Inflammatory macrophage treated with lipopolysaccharide for 1 hour (primary cell): ENCODE measurements at places on chromosomes 3 and 15.

DNA sequence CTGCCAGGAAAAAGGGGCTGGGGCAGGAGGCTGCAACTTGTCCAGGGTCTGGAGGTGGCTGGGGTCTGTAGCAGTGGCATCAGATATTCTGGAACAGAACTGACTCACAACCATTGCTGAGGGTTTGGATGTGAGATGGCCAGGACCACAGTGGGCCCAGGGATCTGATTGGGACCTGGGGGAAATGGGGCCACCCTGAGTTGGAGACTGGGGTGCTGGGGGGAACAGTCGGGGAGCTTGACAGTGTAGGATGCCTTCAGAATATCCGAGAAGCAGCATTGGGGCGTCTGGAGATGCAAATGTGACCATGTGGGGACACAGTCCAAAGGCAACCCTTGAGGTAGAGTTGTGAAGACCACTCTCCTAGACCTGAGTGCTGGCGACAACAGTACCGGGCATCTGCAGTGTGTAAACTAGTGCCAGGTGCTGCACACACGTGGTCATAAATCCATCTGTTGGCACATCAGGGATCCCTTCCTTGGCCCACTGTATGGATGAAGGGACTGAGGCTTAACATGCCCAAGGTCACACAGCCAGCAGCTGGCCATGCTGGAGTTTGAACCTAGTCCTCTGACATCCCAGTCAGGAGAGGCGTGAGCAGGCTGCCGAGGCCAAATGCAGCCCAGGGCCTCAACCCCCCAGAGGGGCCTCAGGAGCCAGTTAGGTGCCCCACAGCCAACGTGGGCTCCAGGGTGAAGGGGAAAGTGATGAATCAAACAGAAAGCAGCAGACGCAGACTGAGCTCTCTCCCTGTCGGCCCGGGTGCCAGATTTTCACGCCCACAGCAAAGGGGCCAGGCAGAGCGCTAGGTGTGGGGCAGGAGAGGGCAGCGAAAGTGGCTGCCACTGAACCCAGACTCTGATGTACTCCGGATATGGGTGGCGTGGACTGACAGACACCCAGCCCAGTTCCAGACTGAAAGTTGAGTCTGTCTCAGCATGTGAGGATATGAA is 18.8 kb downstream of the HEMK1 start:
- no peak for DNase-seq

GRCh38 chr3:40780291-40780924 is 255.6 kb downstream of the ZNF621 start:
- no peak for DNase-seq

DNA sequence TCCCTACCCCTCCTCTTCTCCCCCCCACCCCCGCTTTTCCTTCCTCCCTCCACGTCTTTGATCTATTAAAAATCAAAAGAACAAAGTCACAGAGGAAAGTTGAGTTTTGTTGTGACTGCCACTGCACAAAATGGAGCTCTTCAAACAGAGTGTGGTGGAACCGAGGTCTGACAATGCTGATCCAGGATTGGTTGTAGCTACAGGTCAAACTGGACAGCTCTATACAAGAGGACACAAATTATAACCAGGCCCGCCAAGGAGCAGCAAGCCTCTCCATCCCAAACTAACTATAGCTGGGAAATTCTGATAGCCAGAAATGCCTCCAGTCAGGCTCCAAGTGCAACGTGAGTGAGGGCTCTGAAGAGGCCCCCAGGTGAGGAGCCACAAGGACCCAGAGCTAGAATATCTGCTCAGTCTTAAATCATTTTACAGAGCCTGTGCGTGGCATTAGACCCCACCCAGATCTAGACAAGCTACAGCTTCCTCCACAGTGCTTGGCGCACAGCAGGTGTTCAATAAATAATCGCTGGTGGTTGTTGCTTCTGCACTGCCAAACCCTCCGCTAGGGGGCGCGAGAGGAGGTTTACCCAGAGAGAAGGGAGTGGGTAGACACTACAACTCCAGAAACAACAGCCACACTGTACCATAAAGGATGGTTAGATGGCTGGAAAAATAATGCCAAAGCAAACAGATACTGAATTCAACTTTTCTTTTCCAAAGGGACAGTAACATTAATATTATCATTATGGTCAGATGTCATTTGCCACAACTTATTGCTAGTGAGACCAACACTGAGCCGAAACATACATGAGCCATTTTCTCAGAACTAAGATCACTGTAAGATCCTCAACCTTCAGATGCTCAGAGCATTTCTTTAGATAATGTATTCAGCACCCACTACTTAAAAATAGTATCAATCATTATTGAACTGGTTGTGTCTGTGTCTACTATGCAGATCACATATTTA is 44.6 kb downstream of the ZIC4 start:
- DNase-seq: no peak

DNA sequence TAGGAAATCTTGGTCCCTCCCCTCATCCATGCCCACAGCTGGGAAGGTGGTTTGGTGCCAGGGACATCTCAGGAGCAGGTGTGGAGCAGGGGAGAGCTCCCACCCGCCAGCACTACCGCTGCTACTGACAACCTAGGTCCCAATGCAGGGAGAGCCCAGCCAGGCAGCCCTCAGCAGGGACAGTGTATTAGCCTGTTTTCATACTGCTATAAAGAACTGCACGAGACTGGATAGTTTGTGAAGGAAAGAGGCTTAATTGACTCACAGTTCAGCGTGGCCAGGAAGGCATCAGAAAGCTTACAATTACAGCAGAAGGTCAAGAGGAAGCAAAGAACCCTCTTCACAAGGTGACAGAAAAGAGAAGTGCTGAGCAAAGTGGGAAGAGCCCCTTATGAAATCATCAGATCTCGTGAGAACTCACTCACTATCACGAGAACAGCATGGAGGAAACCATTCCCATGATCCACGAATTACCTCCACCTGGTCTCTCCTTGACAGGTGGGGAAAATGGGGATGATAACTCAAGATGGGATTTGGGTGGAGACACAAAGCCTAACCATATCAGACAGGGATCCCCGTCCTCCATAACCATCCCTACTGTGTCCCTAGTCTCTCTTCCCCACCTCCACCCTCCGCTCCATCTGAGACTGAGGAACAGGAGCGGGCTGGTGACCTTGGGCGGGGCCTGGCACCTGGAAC is 218.6 kb downstream of the TBC1D2B start:
- DNase-seq: peak; percentile 88

GRCh38 chr3:48915296-48915695 is 3.3 kb upstream of the ARIH2 start:
- no peak for DNase-seq
